CD4-positive, alpha-beta T cell treated with Interleukin-6 at 100 ng/mL for 8 hours (primary cell): ENCODE measurements at places on chromosomes 11 and 22.

- no peak for DNase-seq
Measured at GRCh38 chr22:44793506-44794172, 41.3 kb downstream of the ARHGAP8 start.

DNA sequence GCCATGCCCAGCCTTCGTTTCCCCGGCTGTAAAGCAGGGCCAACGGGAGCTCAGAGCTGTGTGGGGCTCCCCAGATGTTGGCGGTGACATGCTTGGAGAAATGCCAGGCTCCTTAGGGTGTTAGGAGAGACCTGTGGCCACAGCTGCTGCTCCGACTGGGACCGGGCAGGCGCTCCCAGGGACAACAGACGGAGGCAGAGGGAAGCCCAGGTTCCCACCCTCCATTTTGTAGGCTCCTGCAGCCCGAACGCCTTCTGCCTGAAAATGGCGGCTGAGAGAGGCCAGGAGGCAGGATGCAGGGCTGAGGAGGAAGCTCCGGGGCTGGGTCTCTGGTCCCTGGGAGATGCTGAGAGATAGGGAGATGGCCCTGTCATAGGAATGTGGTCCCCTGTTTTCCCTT is 10.0 kb downstream of the CD6 start:
- DNase-seq = no peak

DNA sequence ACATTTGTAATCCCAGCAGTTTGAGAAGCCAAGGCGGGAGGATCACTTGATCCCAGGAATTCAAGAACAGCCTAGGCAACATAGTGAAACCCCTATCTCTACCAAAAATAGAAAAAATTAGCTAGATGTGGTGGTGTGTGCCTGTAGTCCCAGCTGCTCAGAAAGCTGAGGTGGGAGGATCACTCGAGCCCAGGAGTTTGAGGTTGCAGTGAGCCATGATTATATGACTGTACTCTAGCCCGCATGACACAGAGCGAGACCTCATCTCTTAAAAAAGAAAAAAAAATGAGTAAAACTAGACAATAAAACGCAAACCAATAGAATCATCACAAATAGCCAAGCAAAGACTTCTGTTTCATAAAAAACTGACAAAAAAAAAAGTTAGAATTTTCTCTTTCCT is 21.8 kb downstream of the NUCB2 start:
- DNase-seq = no peak

GRCh38 chr11:7892840-7893254 is 38.2 kb downstream of the OR10A6 start:
- peak; percentile 15 for DNase-seq

DNA sequence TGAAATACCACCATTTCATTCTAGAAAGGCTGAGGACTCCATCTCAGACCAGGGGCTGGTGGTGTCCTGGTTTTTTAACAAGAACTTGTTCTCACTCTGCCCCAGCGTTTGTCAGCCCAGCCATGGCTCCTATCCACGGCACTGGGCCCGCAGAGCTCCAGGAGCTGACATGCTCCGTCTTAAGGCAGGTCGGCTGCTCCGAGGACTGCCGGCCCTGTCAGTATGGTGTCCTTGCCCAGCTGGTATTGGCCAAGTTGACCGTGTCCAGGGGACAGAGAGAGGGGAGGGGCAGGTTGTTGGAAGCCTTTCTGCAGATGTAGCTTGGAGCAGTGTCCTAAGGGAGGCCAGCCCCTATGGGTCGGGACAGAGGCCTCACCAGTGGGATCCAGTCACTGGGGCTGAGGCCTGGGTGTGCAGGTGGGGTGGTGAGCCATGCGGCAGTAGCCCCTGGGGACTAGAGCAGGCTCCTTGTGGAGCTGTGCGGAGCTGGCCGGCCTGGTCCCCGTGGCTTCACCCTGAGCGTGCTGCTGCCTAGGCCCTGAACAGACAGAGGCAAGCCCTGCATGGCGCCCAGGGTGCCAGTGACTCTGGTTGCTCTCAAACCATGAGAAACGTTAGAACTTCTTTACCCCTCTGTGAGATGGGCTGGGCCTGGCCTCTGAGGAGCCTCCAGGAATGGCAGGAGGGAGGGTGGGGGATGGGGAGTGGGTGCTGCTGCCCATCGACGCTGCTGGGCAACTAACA is 39.9 kb upstream of the KCNQ1OT1 start:
- DNase-seq = no peak

DNA sequence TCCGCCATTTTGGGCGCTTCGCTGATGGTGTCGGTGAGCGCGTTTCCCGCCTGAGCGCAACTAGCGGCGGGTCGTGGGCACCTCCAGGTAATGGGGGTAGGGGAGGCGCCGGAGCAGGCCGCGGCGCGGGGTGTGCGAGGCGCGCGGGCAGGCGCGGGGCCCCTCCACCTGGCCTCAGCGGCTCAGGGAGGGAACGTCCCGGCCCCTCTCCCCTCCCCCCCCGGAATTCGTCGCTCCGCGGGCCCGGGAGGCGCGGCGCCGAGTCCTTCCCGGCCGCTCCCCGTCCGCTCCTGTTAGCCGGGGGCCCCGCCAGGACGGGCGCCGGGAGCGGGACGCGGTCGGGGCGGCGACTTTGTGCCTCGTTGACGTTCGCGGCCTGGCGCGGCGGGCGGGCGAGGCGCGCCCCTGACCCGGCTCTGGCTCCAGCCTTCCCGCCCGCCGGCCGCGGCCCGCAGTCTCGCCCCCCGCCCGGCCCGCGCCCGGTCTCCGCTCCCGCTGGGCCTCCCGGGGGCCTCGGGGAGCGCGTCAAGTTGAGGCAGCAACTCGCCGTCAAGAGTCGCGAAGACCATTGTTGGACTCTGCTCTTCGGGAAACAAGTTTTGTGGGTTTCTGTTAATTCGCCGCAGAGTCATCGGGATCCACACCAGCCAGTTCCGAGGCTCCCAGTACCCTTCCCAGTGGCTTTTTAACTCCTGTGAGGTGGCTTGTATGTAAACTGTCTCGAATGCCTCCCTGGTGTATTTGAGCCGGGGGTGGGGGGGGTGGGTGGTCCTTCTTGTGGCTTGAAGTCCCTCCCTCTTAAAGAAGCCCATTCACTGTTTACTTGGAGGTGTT is at the start of gene PPP6R3:
PPP6R3 (plus strand) TSS at position 12 of the 834 bp plus-strand sequence. CDS start 76,913 bp downstream, outside the sequence.
- peak; percentile 15 for DNase-seq

DNA sequence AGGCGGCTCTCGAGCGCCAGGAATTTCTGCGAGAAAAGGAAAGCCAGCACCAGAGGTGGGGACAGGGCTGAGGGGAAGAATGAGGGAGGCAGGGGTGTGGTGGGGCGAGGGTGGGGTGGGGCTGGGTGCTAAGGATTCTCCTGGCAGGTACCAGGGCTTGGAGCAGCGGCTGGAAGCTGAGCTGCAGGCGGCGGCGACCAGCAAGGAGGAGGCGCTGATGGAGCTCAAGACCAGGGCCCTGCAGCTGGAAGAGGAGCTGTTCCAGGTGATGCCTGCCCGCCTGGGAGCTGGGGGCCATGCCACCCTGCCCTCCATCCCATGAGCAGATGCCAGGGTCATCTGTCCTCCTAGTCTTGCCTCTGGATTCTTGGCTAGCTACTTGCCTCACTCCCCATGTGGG is 9.4 kb downstream of the CCDC88B start:
- DNase-seq = no peak

DNA sequence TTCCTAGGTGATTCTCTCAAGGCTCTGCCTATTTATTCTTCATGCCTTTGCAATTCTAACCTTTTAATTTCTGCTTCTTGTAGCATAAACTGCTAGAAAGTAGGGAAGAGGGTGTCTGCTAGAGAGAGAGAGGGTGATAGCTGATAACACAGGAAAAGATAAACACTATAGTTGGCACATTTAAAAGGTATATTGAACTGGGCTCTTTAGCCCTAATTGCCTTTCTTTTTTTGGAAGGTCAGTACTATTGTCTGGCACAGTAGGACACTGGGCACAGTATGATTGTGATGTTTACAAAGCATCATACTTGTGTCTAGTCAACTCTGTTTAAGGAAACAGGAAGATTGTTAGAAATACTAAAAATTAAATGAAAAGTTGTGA is 33.3 kb downstream of the TEAD1 start:
- no peak for DNase-seq

DNA sequence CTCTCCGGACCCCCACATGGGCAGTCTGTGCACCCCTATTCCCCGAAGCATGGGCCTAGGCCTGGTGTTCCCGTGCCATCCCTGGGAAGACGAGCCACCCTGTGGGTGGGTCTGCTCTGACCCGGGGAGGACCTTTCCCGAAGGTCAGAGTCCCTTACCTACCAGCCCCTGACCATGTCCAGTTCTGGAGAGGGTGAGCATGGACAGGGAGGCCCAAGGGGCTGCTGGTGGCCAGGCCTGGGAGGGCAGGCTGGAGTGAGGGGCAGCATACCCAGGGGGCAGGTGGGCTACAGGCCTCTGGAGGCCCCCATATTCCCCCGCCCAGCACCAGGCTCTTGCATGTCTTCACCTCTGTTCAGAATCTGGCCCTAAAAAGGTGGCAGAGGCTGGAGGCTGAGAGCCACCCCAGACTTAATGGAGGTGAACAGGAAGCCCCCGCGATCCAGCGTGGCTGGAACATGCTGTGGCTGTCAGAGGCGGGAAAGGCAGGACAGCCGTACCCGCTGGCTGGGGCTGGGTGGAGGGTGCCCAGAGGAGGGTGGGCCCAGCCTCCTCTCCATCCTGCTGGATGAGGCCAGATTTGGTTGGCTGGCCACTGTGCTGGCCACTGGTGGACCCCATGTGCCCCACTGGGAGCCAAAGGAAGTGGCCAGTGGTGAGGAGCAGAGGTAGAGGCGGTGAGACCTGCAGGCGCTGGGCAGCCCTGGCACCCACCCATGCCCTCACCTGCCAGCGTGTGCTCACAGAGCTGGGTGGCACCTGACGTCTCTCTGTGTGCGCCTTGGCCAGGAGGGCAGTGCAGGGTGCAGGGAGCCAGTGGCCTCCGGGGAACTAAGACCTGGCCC is 11.2 kb upstream of the SYT8 start:
- no peak for DNase-seq

- no peak for DNase-seq
Measured at GRCh38 chr11:18743365-18743764, 17.4 kb upstream of the IGSF22 start.

DNA sequence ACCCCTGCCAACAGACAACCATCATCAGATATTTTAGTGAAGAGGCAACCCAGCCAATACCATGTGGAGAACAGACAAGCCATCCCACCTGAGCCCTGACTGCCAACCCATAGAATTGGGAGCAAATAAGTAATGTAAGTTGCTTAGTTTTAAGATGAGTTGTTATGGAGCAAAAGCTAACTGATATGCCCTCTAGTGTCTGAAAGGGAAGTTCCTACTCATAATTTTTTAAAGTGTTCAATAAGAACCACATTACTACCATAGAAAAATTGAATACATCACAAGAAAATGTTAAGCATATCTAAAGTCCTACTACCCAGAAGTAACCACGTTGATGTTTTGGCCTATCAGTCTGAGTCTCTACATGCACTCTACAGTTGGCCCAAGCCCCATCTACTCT is 50.8 kb upstream of the SLC36A4 start:
- no peak for DNase-seq

DNA sequence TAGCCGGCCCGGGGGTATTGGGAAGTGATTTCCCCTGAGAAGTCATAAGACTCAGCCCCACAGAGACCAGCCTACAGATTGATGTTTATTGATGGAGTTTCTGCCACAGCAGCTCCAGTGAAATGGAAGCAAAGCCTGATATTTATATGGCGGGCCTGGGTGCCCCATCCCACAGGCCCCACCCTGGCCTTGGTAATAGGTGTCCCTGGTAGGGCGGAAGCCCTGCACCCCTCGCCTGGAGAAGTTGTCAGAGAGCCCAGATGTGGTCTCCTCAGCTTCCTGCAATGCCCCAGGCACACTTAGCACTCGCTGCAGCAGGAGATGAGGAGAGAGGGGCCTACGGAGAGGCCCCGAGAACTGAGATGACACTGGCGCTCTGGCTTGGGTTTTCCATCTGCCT is 107.4 kb downstream of the MORC2 start:
- DNase-seq = no peak

DNA sequence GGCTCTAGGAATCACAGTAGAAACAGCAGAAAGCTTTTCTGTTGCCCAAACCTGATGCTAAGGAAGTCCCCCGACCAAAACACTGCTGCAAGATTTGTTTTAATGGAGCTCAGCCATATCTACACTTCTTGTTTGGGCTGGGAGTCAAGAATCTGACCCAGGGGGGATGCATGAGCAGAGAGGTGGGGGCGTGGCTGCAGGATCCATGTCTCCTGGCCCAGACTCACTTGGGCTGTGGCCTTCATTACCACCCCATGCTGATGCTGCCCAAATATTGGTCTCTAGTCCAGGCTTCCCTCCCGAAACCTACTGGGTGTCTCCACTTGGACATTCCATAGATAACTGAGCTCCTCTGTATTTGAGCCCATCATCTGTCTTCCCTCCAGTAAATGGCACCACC is 361.5 kb upstream of the LARGE1 start:
- DNase-seq = no peak

DNA sequence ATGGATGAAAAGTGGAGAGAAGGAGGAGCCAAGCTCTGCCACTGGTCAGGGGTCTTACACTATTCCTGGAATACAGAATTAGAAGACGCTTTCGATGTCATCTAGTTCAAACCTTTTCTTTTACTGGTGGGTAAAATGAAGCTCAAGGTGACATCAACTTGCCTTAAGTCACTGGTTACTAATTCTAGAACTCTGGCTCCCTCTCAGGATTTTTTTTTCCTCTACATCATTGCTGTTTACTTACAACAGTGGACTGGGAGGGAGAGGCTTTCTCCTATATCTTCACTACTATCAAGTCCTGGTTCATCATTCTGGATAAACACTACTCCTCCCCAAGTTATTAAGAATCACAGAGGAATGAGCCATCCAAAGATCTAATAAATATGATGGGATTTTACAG is 82.9 kb downstream of the ETS1 start:
- no peak for DNase-seq

- DNase-seq = no peak
Measured at GRCh38 chr22:50035976-50036724, 21.9 kb downstream of the TTLL8 start.

- no peak for DNase-seq
Measured at GRCh38 chr22:40975366-40975765, 24.2 kb downstream of the RBX1 start.

DNA sequence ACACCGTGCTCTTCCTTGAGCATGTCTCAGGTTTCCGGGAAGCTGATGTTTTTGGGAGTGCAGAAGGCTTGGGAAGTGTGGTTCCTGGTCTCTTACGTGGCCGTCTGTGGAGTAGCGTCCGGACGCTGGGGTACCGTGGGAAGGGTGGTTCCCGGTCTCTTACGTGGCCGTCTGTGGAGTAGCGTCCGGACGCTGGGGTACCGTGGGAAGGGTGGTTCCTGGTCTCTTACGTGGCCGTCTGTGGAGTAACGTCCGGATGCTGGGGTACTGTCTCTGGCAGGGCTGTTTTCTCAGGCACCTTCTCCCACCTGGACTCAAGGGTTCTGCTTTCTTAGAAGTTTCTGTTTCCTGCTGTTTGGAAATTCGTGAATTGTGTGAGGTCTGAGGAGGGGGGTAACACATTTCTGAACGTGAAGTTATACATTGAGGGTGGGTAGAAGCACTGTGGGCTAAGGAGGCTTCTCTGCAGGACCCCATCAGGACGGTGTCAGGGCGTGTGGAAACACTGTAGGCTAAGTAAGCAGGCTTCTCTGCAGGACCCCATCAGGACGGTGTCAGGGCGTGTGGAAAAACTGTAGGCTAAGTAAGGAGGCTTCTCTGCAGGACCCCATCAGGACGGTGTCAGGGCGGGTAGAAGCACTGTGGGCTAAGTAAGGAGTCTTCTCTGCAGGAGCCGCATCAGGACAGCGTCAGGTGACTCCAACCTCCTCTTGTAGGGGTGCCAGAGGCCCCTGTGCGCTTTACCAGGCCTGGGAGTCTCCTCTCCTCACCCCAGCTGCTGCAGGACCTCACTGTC is 5.3 kb upstream of the IFITM3 start:
- no peak for DNase-seq

- DNase-seq = no peak
Measured at GRCh38 chr22:46626911-46627805, 7.0 kb downstream of the GRAMD4 start.

- no peak for DNase-seq
Measured at GRCh38 chr11:93542811-93543229, 371 bp downstream of the SMCO4 start.
